ENCODE measurements at places on chromosomes 1 and 21.

DNA sequence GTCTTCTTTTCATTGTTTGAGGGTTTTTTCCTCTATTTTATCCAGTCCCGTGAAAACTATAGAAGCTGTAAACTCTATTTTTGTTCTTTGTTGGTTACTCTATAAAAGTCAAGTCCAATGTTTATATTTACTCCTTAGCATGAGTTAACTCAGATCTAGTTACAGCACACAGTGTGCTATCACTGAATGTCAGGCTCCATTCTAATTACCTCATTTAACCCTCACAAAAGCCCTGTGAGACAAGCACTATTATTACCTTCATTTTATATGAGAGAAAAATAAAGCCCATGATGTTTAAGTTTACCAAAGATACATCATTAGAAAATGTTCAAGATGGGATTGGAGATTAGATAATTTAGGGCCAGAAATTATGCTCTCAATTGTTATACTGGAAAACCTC lies 251.4 kb upstream of the SNX7 start:
- DNase-seq = no peak

- DNase-seq = no peak
Observed at GRCh38 chr1:2988256-2988655, 33.0 kb upstream of the ACTRT2 start.

DNA sequence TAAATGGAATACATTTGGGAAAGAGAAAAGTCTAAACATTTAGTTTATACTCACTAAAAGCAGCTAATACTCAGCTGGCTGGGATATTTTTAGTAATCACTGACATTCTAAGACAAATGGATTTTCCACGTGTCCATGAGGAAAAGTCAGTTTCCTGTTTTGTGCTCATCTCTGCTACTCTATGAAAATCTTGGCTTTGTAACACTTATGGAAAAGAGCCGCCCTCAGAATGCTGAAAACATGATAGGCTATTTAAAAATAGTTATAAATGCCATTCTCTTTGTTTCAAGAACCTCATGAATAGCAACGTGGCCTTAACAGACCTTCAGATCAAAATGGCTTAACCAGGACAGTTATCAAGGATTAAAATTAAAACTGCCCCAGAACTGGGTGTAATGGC lies 29.9 kb downstream of the MRAP start:
- no peak for DNase-seq

DNA sequence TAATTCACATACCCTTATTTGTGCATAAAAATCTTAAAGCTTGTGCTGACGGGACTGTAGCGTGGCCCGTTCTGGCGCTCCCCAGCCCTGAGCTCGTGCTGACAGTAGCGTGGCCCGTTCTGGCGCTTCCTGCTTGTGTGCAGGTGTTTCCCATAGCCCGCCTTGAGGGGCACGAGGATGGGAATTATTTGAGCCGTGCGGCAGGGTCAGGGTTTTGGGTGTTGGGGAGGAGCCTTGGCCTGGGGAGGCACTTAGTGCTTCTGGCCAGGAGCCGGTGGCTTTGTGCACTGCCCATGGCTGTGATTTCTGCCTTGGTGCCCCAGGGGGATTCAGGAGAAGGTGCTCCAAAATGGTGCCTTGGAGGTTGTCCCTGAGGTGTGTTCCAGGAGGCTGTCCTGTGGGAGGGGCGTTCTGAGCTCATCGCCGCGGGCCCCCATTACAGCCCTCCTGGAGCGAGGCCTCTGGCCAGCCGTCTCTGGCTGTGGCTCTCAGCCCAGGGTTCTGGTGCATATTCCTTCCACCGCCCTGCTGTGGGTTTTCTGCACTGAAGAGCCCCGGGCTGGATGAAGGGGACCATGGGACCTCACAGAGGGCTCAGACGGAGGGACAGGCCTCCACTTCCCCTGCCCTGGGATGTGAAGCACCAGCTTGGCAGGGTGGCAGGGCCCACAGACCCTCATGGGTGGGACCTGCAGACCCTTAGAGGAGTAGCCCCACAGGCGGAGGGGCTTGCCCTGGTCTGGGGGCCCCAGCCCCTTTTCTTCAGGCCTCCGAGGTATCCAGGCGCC lies 6.6 kb downstream of the SLX9 start:
- no peak for DNase-seq

DNA sequence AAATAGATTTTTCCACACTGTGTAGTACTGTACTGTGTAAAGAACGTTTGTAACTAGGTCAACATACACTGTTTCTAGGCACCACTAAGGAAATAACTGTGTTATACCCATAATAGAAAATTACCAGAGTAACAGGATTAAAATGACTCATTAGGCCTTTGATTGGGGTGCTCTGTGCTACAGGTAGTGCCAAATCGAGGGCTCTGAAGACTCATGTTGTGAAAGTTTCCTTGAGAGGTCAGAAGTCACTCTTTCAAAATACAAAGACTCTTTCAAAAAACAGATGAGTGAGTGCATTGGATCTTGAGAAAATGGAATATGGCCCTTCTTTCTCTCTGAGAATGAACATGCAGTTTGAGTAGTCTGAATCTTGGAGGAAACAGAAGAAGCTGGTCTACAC lies 143.0 kb downstream of the MRPL39 start:
- DNase-seq = no peak

DNA sequence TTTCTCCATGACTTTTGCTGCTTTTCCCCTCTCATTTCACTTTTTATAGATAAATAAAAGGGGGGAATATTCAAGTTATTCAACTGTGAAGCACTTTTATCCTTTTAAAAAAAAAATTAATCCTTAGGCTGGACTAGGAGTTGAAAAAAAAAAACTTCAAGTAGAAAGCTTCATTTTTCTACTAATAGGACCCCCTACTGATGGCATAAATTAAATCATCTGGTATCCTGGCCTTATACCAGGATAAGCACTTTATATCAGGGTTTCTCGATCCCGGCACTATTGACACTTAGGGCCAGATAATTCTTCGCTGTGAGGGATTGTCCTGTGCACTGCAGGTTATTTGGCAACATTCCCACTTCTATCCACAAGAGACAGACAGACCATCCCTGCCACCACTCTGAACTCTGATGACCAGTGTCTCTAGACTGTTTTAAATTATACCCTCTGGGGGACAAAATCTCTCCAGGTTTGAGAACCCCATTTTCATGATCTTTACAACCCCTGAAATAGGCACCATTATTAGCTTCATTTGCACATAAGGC lies 17.6 kb downstream of the USP33 start:
- DNase-seq = no peak

GRCh38 chr1:61520401-61520800 lies 204.5 kb downstream of the TM2D1 start:
- no peak for DNase-seq

GRCh38 chr1:233597489-233597901 lies 16.4 kb upstream of the KCNK1 start:
- DNase-seq = no peak

DNA sequence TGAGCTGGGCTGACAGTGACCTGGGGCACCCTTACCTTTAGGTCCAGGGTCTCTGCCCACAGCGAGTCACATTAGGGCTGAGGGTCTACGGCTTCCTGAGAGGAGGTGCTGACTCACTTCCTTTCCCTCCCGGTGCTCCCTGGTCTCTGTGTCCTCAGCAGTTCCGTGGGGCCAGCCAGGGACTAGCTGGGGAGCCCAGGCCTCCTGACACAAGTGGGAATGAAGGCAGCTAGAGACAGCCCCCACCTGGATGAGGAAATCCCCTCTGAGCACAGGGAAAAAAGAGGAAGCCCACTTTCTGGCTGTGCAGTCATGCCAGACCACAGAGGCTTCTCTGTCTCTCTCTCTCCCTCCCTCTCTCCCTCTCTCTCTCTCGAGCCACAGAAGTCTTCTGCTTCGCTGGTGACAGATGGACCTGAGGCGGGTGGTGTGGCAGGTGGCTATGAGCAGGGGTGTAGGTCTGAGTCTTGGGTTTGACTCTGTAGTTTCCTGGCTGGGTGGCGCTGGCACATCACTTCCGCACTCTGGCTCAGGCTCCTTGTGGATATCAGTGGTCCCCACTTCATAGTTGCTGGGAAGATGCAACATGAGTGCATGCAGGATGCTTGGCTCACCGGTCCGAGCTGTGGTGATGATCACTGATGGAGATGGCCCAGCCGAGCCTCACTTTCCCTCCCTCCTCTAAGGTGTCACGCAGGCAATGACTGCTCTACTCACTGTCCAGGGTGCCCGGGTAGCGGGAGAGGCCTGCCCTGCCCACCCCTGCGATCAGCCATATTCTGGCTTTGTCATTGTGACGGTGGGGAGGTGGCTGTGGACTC lies 3.5 kb downstream of the SLC66A1 start:
- DNase-seq = no peak

DNA sequence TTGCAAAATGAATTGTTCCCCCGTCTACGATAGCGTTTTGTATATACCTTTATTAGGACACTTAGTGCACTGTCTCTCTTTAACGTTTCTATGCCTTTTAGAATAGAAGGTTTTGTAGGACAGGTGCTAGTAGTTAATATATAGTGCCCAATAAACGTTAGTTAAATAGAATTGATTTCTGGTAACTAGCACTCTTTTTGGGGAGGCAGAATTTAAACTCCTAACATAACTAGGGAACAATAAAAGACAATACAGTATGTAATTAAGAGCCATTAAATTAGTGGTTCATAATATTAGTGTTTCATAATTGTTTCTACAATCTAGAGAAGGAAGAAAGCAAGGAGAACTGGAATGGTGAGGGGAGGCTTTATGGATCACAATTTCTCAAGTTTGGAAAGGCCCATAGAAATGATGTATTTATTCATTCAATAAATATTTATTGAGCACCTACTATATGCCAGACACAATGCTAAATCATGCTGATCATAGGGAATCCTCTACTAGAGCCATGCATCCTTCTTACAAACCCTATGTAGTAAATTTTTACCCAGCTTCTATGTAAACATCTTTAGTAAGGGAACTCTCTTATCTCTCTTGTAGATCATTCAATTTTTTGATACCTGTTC lies 742 bp downstream of the POLR3GL start:
- DNase-seq = no peak

DNA sequence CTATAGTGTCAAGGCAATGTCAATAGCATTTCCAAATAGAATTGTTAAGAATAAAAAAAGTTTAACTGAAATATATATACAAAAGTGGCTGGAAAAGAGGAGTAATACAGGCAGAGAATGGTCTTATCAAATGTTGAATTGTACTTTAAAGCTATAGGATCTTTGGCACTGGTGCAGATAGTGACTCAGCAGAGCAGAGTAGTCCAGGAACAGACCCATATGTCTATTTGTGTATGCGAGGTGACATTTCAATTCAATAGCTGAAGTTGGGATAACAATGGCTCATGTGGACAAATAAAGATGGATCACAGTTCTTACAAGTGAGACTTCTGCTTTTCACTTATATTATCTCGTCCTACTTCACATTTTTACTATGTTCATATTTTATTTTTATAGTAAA lies 543.0 kb upstream of the B3GALT2 start:
- DNase-seq = no peak

DNA sequence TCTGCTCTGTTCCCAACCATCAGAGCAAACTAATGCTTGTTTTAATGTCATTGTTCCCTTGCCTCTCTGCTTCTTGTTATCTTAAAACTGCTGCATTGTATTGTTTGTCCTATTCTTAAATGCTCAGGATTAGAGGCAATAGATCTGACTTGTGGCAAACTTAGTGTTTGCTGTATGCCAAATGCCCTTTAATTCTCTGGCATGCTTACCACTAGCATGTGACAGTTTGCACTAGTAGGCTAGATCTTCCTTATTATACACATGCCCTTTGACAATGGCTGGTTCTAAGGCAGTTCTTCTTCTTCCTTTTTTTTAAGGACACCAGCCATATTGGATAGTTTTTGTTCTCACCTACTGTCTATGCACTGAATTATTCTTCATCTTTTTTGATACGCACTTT lies 30.1 kb downstream of the PALMD start:
- no peak for DNase-seq

DNA sequence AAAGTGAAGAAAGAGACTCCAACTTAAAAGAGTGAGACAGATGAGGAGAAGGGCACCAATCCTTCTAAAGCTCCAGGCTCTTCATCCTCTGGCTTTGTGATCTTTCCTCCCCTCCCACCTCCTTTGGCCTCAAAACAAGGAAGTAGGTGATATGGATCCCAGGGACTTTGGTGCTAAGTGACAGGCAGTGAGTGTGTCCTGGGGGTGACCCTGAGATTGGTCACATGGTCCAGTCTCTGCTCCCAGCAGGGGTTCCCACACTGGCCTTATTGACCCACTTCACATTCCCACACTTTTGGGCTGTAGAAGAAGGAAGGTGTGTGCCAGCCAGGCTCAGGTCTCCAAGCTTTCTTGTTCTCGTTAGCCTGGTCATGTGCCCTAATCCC lies 401.2 kb upstream of the PROX1 start:
- DNase-seq = no peak

- DNase-seq = no peak
Observed at GRCh38 chr1:223611936-223612335, 53.6 kb downstream of the CAPN8 start.

GRCh38 chr1:27568300-27569087 lies 35.5 kb downstream of the AHDC1 start:
- DNase-seq = peak; percentile 71

DNA sequence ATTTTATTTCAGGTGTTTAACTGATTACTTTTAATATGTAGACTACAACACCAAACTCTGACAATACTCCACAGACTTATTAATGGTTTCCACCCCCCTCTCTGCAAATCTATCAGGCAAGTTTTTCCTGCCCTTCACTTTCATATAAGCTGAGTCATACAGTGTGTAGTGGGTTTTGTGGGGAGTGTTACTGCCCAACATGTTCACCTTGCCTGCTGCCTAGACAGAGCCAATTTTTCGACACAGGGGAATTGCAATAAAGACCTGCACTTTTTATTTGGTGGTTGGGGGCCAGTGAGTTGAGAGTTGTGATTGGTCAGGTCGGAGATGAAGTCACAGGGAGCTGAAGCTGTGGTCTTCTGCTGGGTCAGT lies 119.7 kb downstream of the PPIAL4G start:
- no peak for DNase-seq

GRCh38 chr1:32907435-32907834 lies 6.2 kb upstream of the TMEM54 start:
- DNase-seq = no peak

GRCh38 chr1:234660536-234661316 lies 50.7 kb upstream of the IRF2BP2 start:
- no peak for DNase-seq

- DNase-seq = no peak
Observed at GRCh38 chr1:47219001-47219400, 13.0 kb downstream of the TAL1 start.

DNA sequence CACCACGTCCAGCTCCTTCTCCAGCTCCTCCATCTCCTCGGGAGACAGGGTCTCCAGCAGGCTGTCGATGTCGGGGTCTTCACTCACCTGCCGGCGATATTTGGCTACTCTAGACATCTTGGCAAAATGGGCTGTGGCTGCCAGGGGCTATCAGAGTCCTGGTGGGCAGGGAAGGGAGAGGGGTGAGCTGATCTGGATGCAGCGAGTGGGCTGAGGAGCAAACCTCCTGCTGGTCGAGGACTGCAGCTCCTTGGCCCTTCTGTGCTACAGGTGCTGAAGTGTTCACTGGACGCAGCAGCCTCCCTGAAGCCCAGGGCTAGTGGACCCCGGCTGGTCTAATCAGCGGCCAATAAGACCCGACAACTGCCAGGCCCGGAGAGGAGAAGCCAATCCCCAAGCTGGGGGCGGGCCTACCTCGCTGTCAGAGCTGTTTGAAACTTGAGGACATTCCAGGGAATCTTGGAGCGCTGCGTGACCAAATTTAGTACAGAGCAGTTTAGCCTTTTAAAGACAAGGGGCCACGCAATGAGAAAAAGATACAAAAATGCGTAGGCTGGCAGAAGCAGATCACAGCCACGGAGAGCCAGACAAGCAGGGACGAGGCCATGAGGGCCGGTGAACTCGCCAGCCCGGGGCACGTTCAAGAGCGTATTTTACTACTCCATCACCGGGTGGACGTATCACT lies at the start of gene LMOD1:
Gene LMOD1 (minus strand): TSS at position 325 of the 685 bp plus-strand sequence. CDS start 208 bp downstream, at position 117.
- no peak for DNase-seq
